ENCODE measurements at places on chromosomes 5 and 9. TPM values are rescaled to one million over a fixed set of nuclear protein-coding genes. Genes with fewer than 3 reads are reported as not detected.

The OTP gene
- not detected for total RNA-seq

The GABRA6 gene
- not detected for total RNA-seq

The PGM5 gene
- total RNA-seq = not detected

The BAAT gene
- total RNA-seq = not detected

The ALDH1A1 gene
- total RNA-seq = 0.39 TPM

The ELOVL7 gene
- not detected for total RNA-seq

The GRIA1 gene
- not detected for total RNA-seq

The SPINK4 gene
- total RNA-seq = not detected
